Smooth muscle cell of the brain vasculature (primary cell): ENCODE measurements at places on chromosomes 11 and 22.

DNA sequence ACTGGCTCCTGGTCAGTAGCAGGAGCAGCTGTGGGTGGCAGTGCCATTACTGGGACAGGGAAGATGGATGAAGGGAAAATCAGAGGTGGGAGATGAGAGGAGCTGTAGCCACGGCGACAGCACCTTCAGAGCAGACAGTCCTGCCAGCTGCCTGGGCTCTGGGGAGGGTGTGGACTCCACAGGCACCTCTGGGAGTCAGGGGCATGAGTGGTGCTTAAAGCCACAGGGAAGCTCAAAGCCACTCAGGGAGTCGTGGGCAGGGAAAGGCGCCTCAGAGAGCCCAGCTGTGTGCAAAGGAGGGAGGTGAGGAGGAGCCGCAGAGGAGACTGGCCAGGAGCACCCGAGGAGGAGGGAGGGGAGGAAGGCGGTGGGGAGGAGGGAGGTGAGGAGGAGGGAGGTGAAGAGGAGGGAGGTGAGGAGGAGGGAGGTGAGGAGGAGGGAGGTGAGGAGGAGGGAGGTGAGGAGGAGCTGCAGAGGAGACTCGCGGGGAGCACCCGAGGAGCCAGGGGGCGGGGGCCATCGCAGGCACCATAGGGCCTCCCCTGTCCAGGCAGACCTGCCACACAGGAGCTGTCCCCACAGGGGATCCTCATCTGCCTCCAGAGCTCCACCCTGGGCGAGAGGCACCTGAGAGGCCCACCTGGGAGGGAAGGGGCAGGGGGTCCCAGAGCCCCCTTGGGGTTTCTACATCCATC, 977.6 kb downstream of the BRD1 start:
- no peak for DNase-seq

GRCh38 chr22:38244106-38244505, 28.7 kb downstream of the TMEM184B start:
- no peak for DNase-seq

DNA sequence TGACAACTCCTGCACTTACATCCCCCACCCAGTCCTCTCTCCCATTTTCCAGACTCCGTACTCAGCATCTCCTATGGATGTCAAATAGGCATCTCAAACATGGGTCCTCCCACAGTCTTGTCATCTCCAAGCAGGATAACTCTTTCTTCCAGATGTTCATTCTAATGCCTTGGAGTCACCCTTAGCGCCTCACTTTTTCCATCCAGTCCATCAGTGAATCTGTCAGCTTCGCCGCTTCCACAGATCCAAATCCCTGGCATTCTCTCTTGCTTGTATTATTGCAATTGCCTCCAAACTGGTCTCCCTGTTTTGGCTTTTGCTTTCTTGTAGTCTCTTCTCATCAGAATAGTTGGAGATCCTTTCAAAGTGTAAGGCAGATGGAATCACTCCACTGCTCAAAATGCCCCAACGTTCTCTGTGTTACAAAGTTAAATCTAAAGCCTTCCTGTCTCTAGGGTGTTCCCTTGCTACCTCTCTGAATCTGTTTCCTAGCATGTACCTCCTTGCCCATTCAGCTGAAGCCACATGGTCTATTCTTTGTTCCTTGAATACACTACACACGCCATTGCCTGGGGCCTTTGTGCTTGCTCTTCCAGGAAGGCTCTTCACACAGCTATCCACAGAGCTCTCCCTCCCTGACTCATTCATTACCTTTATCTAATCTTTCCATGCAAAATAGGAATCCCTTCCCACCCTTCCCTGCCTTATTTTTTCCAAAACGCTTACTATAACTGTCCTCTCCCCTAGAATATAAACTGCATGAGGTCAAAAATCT, 64.8 kb downstream of the UBASH3B start:
- DNase-seq, result no peak

GRCh38 chr11:2769409-2770095, 69.8 kb upstream of the KCNQ1OT1 start:
- no peak for DNase-seq

DNA sequence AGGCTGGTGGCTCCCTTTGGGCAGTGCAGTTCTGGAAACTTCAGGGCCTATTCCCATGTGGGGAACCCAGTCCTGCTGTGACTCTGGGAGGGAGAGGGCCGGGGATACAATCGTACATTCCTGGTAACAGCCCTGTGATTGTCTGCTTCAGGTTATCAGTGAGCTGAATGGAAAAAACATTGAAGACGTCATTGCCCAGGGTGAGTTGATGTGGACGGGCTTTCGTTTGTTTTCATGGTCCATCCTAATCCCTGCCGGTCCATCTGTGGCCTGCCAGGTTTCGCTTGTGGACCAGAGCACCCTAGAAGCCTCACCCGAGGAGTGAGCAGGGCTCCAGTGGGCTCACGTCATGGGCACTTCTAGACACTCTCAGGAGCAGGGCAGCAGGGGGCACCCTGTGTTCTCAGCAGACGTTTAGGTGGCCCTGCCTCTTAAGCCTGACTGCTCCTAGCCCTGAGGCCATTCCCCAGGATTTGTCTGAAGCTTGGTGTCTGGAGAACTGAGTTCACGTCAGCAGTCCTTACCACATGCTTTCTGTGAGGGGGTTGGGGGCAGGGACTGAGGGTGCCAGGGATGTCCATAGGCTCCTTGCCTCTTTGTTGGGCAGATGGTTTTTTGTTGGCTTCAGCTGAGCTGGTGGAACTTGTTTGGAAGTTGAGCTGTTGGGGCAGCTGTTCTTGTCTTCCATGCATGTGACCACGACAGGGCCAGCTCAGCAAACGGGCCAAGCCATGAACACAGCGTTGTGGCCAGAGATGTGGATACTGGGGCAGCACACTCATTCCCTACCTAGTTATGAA, 1.9 kb downstream of the RPLP2 start:
- DNase-seq, result no peak

- DNase-seq, result no peak
These were observed 718.8 kb upstream of the ARHGAP42 start for GRCh38 chr11:99968336-99968735.

GRCh38 chr11:6598555-6598954, 4.9 kb downstream of the RRP8 start:
- DNase-seq, result no peak

GRCh38 chr22:20258021-20258299, 10.2 kb downstream of the RTN4R start:
- no peak for DNase-seq

GRCh38 chr11:65434057-65434666, 11.6 kb downstream of the NEAT1 start:
- no peak for DNase-seq

DNA sequence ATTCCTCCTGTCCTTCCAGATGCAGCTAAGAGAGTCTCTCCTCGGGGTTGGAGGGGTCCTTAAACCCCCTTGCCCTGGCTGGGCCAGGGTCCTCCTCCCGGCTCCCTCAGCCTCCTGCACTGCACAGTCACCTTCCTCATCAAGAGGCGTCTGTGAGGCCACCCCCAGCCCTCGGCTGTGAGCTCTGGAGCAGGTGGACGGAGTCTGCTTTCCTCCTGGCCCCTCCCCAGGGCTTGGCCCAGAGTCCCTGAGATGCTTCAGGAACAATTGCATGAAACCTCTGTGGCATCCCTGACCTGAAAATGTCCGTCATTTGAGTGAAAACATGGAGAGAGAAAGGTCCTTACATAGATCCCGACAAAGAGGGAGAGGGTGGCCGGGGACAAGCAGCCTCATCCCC, 6.7 kb upstream of the FGF3 start:
- no peak for DNase-seq
